ENCODE measurements at places on chromosomes 7 and 10.

- no peak for DNase-seq
Measured at GRCh38 chr7:70098133-70098561, 499.9 kb downstream of the AUTS2 start.

- DNase-seq = no peak
Measured at GRCh38 chr7:107718456-107719193, 25.3 kb upstream of the CBLL1 start.

DNA sequence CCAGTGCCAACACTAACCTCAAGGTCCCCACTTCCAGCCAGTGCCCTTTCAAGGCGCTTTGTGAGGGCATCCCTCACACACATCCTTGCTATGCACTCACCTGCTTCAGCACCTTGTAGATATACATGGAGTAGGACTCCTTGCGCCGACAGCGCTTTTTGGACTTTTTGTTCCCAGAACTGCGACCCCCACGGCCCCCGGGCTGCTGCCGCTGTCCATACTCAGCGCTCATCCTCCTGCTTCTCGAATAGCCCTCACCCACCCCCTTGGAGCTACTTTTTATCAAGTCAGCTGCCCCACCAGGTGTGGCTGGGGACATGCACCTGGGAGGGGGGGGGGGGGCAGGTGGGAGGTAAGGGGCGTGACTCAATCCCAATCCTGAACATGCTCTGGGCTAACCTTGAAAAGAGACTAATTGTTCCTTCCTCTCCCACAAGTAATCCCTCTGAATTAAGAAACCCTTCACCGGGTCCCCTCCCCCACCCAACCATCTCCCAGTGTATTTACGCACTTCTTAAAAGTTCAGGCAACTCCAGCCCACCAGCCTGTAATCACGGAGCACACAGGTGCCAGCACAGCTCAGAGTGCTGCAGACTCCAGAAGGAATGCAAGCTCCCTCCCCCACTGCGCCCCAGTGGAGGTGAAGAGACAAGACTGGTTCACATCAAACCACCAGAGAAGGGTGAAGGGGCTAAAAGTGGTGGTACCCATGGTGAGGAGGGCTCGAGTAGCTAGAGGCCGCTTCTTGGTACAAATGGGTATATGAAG lies at the start of gene H2BK1:
Gene H2BK1, minus strand, starts transcription at position 402 of the 768 bp plus-strand sequence. Its CDS starts 170 bp downstream, at position 232.
- DNase-seq = no peak

- no peak for DNase-seq
Measured at GRCh38 chr10:1251769-1252168, 195.6 kb downstream of the WDR37 start.

GRCh38 chr7:26186364-26187311 lies 13.9 kb downstream of the HNRNPA2B1 start:
- DNase-seq = no peak

GRCh38 chr7:16515785-16516685 lies 10.6 kb upstream of the LRRC72 start:
- no peak for DNase-seq

DNA sequence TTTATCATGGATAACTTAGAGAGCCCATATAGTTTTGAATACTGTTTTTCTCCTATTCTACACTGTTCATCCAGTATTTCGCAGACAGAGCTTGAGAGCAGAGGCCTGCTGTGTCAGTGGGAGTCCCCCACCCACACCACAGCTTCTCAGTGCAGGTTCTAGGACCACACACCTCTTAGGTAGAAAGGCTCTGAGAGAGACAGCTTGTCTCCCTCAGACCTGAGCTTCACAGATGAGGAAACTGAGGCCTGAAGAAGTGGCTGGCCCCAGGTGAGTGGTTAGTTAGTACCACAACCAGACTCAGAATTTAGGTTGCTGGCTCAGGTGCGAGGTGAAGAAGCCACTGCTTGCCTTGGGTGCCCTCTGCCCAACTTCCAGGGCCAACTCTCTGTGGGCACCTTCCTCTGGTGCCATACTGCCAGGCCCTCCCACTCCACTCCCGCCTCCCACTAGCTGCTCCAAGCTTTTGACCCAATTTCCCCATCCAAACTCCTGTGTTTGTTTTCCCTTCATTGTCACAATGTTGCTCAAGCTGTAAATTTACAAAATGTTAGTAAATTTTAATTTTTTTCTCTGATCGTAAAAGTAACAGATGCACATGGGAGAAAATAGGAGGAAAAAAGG lies 7.6 kb upstream of the HILPDA start:
- DNase-seq = no peak

DNA sequence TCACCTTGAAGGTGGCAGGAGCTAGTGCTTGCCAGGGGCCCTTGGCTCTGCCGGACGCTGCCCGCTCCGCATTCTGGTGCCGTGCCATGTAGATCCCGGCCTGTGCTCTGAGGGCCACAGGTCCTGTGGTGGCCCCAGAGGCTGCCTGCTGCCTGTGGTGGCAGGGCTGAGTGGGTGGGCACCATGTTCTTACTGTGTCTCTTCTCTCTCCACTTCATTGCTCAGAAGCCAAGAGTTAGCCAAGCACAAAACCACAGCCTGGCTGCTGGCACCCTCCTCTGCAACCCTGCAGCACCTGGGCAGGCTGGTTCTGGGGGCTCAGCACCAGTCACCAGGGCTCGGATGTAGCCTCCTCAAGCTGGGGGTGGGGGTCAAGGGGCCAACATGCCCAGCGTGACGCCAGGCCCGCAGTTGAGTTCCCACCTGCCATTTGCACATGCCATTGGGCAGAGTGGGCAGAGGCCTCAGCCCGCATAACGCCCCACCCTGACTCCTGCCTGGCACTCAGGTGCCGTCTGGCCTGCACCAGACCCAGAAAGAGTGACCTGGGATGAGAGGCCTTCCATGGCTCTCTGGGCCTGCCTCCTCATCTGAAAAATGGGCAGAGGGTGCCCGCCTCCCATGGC lies 16.3 kb downstream of the ZMIZ1 start:
- no peak for DNase-seq

GRCh38 chr10:5953676-5954075 lies 23.7 kb downstream of the IL15RA start:
- no peak for DNase-seq

- no peak for DNase-seq
Measured at GRCh38 chr7:80656029-80656428, 17.6 kb downstream of the CD36 start.

DNA sequence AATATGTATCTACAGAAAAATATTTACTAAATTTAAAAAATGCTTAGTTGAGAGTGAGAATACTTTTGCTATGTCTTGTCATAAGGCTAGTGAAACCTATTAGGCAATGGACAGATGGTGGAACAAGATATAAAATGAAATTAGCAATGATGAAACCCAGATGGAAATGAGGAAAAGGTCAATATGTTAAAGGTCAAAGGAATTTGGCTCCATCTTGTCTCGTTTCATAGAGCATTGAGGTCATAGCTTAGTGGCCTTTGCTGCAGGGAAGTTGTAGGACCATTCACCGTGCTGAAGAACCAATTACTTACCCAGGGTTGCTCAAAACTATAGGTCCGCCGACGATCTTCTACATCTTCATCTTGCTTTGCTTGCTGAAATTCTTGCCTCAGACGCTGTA lies 683.9 kb downstream of the PARD3 start:
- no peak for DNase-seq

- DNase-seq = no peak
Measured at GRCh38 chr7:147510923-147511322, 1079.6 kb upstream of the C7orf33 start.

DNA sequence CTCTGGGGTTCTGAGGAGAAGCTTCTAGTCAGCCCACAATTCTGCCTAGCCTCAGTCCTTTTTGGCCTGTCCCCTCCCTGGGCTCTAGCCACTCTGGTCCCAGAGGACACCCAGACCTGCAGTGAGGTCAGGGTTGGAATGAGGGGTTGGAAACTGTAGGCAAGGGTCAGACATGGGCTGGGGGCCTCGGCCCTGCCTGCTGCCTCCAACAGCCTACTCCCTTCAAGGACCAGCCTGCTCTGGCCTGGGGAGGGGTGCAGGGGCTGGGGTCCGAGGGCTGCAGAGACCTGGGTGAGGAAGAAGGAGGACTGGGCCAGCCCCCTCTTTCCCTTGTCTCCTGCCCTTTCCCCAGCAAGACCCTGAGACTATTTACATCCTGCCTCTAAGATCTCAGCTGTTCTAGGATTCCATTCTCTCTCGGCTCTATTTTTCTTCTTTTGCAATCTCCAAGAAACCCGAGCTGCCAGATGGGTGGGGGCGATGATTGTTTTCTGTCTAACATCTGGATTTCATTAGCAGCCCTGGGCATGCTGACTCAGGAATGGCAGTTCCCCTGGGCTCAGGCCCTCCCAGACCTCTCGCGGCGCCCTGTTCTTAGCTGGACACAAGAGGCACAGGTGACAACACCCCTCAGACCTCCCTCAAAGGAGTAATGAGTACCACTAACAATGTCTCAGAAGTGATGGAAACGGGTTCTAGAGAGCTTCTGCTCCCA lies 23.1 kb downstream of the ZCCHC24 start:
- no peak for DNase-seq

DNA sequence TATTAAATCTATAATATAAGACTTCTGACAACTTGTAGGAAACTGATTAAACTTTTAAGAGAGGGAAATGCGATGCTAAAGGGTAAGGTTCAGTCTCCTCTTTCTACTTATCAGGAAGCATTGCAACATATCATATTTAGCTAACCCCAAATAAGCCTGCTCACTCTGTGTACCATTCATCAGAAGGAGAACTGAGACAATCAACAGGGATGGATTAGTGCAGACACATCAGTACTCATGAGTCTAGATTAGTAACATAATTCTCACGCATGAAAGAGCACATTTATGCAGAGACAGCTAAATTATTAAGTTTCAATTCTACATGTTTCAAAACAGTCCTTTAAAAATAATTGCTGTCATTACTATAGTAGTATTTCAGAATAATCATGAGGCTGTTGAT lies 354.2 kb upstream of the ZWINT start:
- no peak for DNase-seq

- no peak for DNase-seq
Measured at GRCh38 chr7:98191668-98192431, 19.4 kb upstream of the BHLHA15 start.

DNA sequence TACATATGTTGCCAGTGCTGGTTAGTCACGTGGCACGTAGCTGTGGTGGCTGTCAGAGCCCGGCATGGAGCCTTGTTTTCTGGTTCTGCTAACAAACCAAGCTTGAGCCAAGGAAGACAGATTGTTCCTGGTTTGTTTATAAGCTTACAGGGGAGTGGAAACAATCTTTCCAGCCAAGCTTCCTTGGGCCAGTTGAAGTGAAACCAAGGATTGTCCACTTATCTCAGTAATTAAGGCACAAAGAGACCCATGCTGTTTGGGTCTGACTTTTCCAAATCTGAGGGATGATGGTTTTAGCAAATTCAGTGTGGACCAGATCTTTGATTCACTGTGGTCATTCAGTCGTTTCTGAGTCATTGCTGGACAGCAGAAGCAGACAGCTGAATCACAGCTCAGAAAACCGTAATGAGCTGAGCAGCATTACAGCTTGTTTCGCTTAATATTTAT lies 297.3 kb upstream of the COBL start:
- no peak for DNase-seq

GRCh38 chr10:88019753-88020152 lies 156.3 kb downstream of the PTEN start:
- no peak for DNase-seq

DNA sequence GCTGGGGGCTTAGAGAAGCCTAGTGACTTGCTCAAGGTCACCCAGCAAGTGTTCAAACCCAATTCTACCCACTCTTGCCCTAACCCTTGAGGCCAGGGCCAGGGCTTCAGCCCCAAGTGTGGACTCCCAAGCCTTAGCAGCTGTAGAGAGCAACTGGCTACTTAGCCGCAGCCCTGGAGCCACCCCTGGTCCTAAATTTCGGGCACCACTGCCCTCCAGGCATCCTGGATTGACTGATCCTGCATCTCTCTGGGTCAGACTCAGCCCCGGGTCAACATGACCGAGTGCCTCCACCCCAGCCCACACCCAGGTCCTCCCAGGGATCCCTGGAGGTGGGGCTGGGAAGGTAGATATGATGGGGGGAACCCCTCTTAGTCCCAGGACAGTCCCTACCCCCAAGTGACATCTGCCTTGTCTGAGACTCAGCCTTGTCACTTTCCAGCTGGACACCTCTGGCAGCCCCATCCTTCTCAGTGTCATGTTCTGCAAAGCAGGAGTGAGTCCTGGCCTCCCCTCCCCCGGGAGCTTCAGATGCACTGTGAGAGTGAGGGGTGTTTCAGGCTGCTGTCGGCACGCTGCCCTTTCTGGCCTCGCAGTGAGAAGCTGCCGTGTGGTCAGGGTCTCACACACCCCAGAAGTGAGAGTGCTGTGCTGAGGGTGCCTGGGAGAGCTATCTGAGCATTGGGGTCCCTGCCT lies 89.8 kb downstream of the ZMIZ1 start:
- DNase-seq = no peak

- no peak for DNase-seq
Measured at GRCh38 chr7:106112972-106113421, 885 bp upstream of the SYPL1 start.

- DNase-seq = no peak
Measured at GRCh38 chr7:108650467-108650866, 80.8 kb downstream of the DNAJB9 start.

- DNase-seq = no peak
Measured at GRCh38 chr10:77639756-77640155, 2.1 kb upstream of the KCNMA1 start.

DNA sequence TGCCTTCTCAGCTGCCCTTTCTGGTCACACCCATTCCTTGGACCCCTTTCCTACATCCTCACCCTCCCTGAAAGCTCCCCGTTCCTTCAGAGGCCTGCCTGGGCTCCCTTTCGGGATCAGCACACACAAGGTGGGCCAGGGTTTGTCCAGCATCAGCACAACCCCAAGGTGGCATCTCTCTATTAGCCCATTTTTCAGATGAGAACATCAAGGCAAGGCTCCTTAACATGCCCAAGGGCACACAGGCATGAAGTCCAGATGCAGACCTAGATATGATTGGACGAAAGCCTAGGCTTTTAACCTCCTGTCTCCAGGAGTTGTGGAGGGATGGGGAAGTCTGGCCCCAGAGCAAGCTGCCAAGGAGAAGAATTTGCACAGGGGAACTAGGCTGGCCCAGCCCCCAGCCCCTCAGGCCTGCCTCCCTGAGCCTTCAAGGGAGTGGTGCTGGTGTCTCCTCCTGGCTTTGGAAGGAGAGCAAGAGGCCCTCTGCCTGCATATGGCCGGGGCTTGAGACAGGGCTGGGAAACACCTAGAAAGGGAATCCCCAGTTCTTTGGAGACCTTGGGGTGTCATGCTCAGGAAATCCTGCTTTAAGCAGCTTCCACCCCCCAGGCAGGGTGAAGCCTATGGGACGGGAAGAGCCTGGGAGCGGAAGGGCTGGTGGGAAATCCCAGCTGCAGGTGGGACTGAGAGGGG lies 9.0 kb upstream of the VSIR start:
- DNase-seq = no peak
